ENCODE measurements at places on chromosomes 2 and 18.
A peak's percentile ranks its signal among the peaks of the same experiment; 100 is the strongest.

GRCh38 chr2:161123531-161124030 lies 36.6 kb upstream of the TANK start:
- DNase-seq, result no peak

DNA sequence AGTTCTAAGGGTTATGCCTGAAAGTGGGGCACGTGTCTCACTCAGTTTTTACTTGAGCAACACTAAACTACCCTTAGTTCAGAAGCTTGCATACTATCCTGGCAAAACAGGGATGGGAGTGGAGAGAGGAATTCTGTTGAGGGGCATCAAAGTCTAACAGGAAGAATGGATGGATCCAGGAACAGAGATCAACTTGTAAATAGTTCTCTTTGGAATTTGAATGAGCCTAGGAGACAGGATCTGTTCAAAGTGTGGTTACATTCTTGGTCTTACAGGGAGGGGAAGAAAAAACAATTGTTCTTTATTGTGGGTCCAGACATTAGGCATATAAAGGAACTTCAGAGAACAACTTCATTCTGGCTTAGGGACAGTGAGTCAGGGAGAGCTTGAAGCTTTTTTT lies 560.2 kb downstream of the CNTNAP5 start:
- DNase-seq, result no peak

DNA sequence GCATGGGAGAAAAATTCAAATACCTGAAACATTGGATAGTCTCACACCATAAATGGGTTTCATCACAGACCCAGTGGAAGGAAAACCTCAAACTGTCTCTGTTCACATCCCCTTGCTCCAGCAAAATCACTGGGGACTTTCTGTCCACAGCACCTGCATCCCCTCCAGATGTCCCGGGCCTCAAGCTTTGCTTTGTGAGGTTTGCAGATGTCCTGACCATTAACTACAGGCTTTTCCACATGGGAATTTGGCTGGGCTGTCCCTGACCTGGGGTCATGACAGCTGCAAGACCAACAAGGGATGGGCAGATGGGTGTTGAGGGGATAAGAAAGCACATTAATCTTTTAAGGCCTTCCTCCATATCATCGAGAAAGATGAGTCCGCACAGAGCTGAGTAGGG lies 427.9 kb downstream of the TXNL1 start:
- no peak for DNase-seq

GRCh38 chr2:74501335-74502071 lies 2.1 kb upstream of the LBX2 start:
- DNase-seq, result no peak

GRCh38 chr18:48296581-48296980 lies 112.6 kb downstream of the ZBTB7C start:
- DNase-seq, result no peak

- no peak for DNase-seq
These were observed 862 bp downstream of the C18orf54 start for GRCh38 chr18:54358495-54359040.

DNA sequence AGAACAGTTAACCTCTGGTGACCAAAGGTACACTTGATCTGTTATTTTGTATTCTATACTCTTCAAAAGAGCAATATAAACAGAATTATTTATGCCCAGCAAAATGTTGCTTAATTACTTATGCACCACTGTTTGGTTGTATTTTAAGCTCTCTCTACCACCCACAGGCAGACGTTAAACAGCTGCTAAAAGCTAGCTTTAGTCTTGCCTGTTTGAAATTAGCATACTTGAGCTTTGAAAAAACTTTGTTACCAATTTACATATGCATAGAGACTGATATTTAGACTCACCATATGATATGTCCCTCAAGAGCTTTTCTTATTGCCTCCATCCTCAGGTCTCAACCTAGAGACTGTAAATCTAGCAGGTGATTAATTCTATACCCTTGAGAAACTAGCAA lies 426.9 kb downstream of the NR4A2 start:
- no peak for DNase-seq

DNA sequence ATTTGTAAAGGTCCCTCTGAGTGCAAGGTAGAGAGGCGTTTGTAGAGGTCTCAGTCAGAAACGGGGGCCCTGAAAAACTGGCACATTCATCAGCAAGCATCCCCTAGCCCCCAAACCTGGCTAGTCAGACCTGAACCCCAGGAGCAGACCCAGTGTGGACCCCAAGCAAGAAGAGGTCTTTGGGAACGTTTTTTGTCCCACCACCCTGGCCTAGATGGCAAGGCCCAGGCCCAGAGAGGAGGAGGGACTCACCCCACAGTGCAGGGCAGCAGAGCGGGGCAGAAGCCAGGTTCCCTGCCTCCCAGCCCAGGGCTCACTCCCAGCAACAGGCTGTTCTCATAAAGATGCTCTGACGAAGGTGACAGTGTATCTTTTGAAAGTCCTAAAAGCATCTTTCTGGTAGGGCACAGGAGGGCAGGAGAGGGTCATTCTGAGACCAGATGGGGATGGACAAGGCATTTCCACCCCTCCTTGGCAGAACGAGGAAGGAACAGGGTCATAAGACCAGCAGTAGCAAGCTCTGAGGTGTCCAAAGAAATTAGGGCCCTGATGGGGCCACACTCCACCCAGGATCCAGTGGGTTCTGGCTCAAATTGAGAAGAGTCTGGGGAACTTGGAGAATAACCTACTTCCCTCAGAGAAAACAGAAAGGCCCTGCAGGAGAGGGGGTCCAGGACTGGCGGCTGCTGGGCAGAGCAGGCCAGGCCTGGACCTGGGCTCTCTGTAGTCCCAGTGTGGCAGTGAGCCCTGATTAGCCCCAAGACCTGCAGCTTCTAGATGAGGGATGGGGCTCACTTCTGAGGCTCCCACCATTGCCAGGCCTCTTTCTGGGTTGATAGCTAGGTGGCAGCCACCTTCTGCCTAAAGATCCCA lies 18.2 kb downstream of the ADRA2B start:
- no peak for DNase-seq

DNA sequence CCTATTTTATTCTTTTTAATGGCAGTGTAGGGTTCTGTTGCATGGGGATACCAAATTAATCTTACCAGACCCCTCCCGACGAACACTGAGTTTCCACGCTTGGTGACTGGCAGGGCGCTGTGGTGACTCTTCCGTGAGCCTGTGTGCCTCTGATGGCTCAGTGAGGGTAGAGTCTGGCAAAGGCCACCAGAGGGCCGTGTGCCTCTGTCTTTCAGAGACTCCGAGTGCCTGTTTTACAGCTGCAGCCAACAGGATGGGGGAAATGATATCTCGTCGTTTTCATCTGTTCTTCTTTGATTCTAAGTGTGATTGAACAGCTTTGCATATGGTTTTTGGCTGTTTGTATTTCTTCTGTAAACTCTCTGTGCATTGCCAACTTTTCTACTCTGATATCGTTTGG lies 99.8 kb downstream of the ZNF236 start:
- DNase-seq, result peak; percentile 56

DNA sequence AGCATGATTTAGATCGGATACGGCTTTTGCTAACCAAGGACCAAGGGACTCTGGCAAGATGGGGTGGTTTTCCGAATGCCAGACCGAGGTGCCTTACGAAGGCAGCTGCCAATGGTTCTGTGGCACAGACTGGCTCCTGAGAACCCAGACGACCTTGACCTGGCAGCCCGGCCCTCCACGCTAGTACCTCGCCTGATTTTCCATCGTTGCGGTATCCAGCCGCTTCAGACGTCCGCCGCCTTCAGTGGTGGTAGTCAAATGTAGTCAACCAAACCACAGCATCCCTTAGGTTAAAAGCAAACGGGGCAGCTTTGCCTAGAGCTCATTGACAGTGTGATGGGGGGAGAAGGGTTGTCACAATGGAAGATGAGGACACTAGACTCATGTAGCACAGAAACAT lies 42.6 kb downstream of the GBX2 start:
- DNase-seq, result no peak

- no peak for DNase-seq
These were observed 78.1 kb downstream of the PIEZO2 start for GRCh38 chr18:11071300-11071699.

GRCh38 chr2:8346208-8346607 lies 335.6 kb upstream of the ID2 start:
- no peak for DNase-seq

GRCh38 chr18:58387716-58388115 lies 241.2 kb downstream of the ALPK2 start:
- no peak for DNase-seq

DNA sequence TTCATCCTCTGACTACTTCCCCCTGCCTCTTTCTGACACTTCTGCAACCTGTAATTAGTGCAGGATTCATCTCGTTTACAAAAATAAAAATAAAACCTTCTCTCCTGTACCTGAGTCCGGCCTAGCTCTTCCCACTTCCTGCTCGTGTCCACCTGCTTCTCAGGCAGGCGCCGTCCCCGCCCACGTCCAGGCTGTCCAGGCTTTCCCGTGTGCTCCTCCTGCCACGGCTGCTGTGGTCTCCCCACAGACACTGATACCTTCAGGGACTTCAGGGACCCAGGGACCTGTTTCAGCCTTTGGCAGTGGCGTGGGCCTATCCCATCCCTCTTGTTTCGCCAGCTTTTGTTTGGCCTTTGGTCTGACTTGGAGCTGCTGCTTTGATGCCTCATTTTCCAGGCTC lies 272.5 kb downstream of the PHLPP1 start:
- DNase-seq, result no peak

DNA sequence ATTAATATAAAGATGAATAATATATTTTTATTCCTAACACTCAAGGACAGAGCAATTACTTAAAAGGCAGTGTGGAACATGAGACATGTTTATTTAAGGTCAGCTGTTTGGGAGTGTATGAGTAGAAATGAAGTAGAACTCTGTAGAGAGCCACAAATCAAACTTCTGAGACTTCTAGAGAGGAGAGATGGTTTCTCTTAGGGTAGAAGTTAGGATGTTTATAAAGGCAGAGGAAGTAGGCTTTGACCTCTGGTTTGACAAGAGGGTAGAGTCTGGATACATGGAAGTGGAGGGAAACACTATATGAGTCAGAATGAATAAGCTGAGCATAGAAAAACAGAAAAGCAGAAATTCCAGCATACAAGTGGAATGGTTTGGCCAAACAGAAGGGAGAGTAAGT lies 262.1 kb upstream of the KLHL14 start:
- DNase-seq, result no peak

- no peak for DNase-seq
These were observed 1.8 kb downstream of the TGFBRAP1 start for GRCh38 chr2:105327690-105328089.

GRCh38 chr2:212816267-212816666 lies 277.7 kb upstream of the ERBB4 start:
- DNase-seq, result no peak

- no peak for DNase-seq
These were observed 3.8 kb downstream of the NEU2 start for GRCh38 chr2:233036162-233036838.

DNA sequence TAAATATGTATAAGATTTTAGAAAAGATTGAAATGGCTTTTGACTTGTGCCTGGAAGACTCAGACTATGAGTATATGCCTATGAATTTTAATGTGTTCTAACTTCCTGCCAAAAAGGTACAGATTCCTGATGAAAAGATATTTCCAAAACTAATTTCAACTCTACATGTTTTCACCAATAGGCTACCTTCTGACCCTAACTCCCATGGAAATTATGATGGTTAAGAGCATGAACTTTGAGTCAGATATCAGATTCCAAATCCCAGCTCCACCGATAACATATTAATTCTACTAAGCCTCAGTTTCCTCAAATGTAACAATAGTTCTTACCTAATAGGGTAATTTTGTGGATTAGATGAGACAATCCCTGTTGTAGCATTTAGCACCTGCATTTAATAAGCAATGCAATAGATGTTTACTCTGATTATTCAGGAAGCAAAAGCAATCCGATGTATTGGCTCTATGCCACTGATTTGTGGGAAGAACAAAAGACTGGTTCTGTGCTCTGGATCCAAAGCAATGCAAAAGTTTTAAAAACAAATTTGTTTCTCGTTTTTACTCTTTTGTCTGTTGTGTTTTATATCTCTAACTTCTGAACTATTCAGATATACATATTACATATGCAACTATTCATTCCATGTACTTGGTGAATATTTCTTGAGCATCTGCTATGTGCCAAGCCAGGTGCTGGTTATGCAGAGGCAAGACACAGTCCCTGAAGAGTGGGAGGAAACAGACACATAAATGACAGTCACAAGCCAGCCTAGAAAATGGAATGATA lies 115.4 kb downstream of the GATA6 start:
- DNase-seq, result no peak

DNA sequence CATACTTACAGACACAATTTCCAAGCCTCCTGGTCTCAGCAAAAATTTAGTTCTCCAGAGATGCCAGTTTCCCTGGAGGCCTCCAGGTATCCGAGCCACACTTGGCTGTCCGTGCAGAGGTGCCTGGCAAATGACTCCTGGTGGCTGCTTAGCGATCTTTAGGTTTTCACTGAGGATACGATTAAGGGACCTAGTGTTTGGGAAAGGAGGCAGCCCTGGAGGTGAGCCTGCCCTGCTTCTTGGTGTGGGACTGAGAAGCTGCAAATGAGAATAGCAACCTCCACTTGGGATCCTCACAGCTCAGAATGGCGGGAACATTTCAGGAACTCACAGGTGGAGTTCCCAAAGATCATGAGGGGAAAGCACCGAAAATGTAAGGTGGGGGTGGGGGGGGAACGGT lies 217.6 kb downstream of the ALPK2 start:
- no peak for DNase-seq

- no peak for DNase-seq
These were observed 19.2 kb downstream of the TNS1 start for GRCh38 chr2:217983276-217984233.

DNA sequence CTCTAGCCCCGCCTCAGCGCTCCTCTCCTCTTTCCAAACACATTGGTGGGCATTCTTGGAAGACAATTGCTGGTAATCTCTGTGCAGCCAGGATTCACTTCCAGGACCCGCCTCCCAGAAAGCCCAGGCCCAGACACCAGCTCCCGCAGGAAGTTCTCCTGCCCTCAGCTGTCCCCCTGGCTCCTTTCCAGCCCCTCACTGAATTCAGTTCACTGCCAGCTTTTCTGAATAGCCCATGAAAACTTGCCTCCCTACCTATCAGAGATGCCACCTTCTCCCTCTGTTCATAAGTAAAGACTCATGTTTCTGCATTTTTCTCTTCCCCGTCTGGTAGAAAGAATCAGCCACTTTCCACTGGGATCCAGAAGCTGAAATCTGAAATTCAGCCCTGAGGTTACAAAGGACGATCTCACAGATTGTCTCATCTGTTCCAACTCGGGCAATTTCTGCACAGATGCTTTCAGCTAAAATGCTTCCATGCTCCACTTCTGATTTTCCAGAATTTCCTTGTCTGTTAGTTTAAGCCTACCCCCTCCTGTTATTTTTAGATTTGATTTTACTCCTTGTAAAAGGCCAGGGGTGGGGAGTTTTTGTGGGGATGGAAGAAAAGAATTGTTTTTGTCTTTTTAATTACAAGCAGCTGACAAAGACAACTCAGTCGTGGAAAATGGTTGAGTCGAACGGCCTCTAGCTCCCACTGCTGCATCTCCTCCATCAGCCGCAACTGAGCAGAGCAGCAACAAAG lies 98.1 kb downstream of the SP3 start:
- DNase-seq, result no peak

DNA sequence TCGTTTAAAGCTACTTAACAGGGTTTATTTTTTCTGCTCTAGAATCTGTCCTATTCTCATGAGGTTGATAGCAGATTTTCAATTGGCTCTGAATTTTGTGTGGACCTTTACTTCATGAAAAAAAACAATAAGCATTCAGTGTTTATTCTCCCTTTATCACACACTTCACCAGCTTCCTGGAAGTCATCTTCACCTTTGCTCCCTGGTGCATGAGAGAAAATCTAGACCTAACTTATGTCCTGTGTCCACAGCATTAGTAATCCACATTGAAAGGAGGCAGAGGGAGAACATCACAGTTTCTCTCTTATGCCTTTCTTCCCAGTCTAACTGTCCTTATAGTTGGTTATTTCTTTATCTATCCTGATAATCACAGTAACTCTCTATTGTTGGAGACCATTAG lies 316.1 kb downstream of the PTH2R start:
- no peak for DNase-seq

Data from T-cell (primary cell).